ENCODE measurements at places on chromosomes 7 and 10.
A peak's percentile ranks its signal among the peaks of the same experiment; 100 is the strongest.

- no peak overlapping the region for H3K27ac ChIP-seq
- H3K4me1 ChIP-seq: no peaks in the 10 kb centered on the region
- no peak for DNase-seq
- H3K36me3 ChIP-seq: no peaks in the 10 kb centered on the region
- no peak overlapping the region for H3K4me3 ChIP-seq
Observed at GRCh38 chr7:80773787-80774508, 135.5 kb downstream of the CD36 start.

- no peak for DNase-seq
- H3K27ac ChIP-seq: no peak overlapping the region
- H3K36me3 ChIP-seq: peaks cover 2% of the 10 kb centered on the region
- peaks cover 22% of the 10 kb centered on the region for H3K27me3 ChIP-seq
- no peak overlapping the region for H3K4me3 ChIP-seq
Observed at GRCh38 chr7:79453266-79453557, 255 bp downstream of the MAGI2 start.

DNA sequence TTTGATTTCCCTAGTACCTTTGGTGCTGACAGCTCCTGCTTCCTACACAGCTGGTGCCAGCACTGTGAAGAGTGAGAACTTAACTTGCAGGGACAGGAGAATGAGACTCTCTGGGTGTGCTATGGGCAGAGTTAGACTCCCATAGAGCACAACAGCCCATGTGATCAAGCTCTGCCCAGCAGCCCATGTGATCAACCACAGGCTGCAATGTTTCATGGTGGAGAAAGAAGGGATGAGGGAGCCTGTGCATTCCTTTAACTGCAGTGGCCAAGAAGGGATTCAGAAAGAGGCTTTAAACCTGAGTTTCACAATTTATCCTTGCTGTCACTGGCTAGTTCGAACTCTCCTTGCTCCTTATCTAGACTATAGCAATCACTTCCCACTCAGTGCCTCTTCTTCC is 10.0 kb upstream of the MEST start:
- peaks cover 90% of the 10 kb centered on the region for H3K27me3 ChIP-seq
- H3K4me1 ChIP-seq: peaks cover 22% of the 10 kb centered on the region
- no peak overlapping the region for H3K4me3 ChIP-seq
- H3K27ac ChIP-seq: no peak overlapping the region

DNA sequence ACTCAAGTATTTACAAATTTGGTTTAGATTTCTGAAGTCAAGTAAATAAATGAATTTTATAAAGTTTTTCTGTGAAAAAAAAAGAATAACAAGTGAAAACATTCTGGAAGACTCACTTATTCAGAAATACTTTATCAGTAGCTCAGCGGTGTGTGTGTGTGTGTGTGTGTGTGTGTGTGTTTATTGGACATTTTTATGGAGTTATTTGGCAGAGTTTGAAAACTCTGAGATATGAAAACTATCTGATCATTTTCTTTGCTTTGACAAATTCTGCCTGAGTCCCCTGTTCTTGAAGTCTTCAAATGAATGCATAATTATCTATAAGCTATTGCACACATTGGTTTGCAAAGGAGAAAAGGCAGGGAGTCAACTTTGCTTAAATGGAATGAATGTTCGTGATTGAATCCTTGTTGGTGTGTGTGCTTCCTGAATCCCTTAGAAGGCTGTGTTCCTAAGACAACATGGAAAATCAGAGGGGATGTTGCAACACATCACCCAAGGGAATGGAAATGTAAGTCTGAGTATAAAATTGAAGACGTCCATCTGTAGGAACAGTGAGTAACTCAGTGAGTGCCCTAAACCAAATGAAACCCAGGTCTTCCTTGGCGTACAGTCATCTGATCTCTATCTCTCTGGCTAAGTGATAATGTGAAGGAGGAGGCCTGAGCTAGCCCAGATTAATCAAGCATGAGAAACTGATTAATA is 160.9 kb downstream of the REEP3 start:
- H3K27me3 ChIP-seq: peaks cover 38% of the 10 kb centered on the region
- H3K36me3 ChIP-seq: no peaks in the 10 kb centered on the region
- no peak overlapping the region for H3K4me3 ChIP-seq
- DNase-seq: no peak
- peak overlapping the region; percentile 55 for H3K27ac ChIP-seq

DNA sequence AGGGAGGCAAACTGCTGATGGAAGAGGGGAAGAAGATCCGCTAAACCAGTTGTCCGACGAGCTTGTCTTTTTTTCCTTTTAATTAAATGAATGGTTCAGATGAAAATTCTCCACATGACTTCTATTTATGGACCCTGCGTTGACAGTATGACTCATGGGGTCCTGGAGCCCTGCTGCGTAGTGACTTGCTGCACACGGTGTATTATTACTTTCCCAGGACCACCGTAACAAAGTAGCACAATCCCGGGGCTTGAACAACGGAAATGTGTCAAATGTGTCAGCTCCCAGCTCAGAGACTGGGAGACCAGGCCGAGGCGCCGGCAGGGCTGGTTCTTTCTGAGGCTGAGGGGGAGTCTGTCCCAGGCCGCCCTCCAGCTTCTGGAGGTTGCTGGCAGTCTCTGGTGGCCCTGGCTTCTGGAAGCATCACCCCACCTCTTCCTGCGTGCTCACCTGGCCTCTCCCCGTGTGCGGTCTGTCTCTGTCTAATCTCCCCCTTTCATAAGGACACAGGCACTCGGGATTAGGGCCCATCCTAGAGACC is 33.8 kb upstream of the MNX1 start:
- peaks cover 38% of the 10 kb centered on the region for H3K27me3 ChIP-seq
- no peak overlapping the region for H3K4me3 ChIP-seq
- no peaks in the 10 kb centered on the region for H3K4me1 ChIP-seq
- peaks cover 1% of the 10 kb centered on the region for H3K36me3 ChIP-seq

DNA sequence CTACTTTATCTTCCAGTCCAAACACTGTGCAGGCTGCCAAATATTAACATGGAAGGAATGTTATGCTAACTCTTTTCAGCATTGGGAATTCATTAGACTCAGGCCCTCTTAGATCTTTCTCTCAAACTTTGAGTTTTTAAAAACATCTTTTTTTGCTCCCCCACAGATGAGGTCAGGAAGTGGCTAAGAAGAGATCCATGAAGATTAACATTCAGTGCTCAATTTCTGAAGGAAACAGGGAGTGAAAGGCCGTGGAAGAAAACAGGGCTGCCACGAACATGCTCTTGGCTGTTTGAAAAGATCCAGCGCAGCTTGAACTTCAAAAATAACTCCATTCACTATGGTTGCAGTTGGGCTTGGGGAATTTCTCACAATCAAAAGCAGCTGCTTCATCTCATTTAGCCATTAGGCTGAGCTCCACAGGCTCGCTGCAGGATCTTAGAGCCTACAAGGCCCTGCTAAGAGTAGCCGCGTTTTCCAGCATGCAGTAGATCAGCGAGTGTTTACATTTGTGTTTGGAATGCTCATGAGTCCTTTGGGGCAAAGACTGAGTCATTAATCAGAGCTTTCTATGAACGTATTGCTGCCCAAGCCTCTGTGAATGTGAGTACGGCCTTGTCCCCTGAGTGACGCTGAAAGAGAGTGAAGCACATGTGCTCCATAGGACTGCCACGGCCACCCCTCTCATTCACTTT is 41.2 kb upstream of the TNS3 start:
- H3K4me3 ChIP-seq: no peak overlapping the region
- H3K4me1 ChIP-seq: no peaks in the 10 kb centered on the region
- no peaks in the 10 kb centered on the region for H3K36me3 ChIP-seq
- no peak for DNase-seq
- H3K27ac ChIP-seq: no peak overlapping the region

DNA sequence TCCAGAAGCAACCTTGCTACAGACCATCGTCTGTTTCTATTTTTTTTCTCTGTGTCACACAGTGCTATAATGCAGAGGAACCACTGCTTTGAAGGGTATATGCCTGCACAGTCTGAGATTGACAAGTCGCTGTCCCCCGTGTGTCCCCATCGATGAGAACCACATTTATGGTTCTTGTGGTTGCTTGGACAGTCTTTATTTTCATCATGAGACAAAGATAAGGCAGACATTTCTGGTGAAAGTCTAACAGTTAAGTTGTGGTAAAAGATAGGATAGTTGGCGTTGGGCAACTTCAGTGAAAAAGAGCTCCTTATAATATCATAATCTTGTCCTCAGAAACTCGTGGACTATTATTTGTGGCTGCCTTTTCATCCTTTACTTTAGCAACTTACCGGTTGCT is 6.3 kb upstream of the AKR1E2 start:
- no peaks in the 10 kb centered on the region for H3K4me1 ChIP-seq
- no peak overlapping the region for H3K27ac ChIP-seq
- H3K36me3 ChIP-seq: no peaks in the 10 kb centered on the region
- H3K4me3 ChIP-seq: no peak overlapping the region
- DNase-seq: no peak

DNA sequence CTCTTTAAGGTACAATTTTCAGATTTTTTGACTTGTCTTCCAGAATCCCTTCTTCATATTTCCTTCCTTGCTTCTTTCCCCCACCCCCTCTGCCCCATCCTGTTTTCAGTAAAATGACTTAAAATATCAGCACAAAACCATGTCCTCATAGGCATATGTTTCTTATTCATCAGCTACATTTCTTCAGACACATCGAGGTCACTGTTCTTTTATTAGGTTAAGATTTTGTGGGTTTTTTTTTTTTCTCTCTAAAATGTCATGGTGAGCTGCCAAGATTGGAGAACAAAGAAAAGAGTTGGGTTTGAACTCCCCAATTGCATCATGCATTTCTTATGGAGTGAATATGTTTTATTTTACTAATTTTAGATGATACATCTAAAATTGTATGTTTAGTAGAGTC is 35.8 kb downstream of the LAMB4 start:
- H3K36me3 ChIP-seq: no peaks in the 10 kb centered on the region
- no peaks in the 10 kb centered on the region for H3K4me1 ChIP-seq
- no peak for DNase-seq
- peaks cover 50% of the 10 kb centered on the region for H3K27me3 ChIP-seq
- no peak overlapping the region for H3K27ac ChIP-seq

DNA sequence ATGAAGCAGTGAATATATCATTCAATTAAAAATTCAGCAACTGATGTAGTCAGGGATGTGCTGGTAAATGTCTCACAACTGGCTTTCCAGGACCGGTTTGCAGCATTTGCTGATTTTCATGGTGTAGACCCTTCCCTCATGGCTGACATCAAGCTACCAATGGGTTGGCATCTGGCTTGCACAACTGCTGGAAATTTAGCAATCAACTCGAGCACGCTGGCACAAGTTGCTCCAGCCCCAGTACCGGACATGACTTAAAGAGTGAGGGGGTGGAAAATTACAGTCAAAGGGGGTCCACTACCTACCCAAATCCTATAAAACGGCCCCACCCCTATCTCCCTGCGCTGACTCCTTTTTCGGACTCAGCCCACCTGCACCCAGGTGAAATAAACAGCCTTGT is 198.4 kb upstream of the NRP1 start:
- no peaks in the 10 kb centered on the region for H3K4me1 ChIP-seq
- no peak for DNase-seq
- no peak overlapping the region for H3K4me3 ChIP-seq
- peaks cover 48% of the 10 kb centered on the region for H3K27me3 ChIP-seq
- H3K27ac ChIP-seq: no peak overlapping the region

GRCh38 chr10:69377933-69378332 is 38.8 kb downstream of the TACR2 start:
- no peaks in the 10 kb centered on the region for H3K27me3 ChIP-seq
- peaks cover 6% of the 10 kb centered on the region for H3K4me1 ChIP-seq
- peaks cover 34% of the 10 kb centered on the region for H3K36me3 ChIP-seq
- H3K4me3 ChIP-seq: no peak overlapping the region
- H3K27ac ChIP-seq: no peak overlapping the region

GRCh38 chr10:77738496-77739158 is 101.0 kb upstream of the KCNMA1 start:
- H3K27me3 ChIP-seq: peaks cover 47% of the 10 kb centered on the region
- H3K4me1 ChIP-seq: peaks cover 4% of the 10 kb centered on the region
- H3K36me3 ChIP-seq: peaks cover 2% of the 10 kb centered on the region
- H3K27ac ChIP-seq: no peak overlapping the region
- no peak overlapping the region for H3K4me3 ChIP-seq

GRCh38 chr7:44097064-44097932 is 6.8 kb upstream of the AEBP1 start:
- no peak for DNase-seq
- no peaks in the 10 kb centered on the region for H3K4me1 ChIP-seq
- no peaks in the 10 kb centered on the region for H3K36me3 ChIP-seq
- no peak overlapping the region for H3K27ac ChIP-seq
- no peak overlapping the region for H3K4me3 ChIP-seq
- no peaks in the 10 kb centered on the region for H3K27me3 ChIP-seq

DNA sequence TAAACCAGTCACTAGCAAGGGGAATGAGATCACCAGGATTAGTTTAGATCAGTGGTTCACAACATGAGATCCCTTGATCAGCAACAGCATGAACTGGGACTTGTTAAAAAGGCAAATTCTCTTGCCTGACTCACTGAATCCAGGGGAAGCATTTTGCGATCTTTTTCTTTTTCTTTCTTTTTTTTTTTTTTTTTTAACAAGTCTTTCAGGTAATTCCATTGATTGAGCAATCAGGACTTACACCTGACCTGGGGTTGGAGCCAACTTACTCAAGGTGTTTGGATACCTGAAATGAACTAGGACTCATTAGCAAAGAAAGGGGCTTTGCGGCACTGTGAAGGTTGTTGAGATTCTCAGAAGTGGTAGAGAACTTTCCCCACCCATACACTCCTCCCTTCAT is 47.1 kb upstream of the PRR15 start:
- peaks cover 9% of the 10 kb centered on the region for H3K36me3 ChIP-seq
- DNase-seq: no peak
- H3K27ac ChIP-seq: no peak overlapping the region
- H3K27me3 ChIP-seq: no peaks in the 10 kb centered on the region
- H3K4me1 ChIP-seq: no peaks in the 10 kb centered on the region

GRCh38 chr7:144835155-144835611 is 670 bp downstream of the TPK1 start:
- peak overlapping the region; percentile 95 for H3K4me3 ChIP-seq
- H3K27me3 ChIP-seq: no peaks in the 10 kb centered on the region
- H3K27ac ChIP-seq: peak overlapping the region; percentile 96
- H3K4me1 ChIP-seq: peaks cover 29% of the 10 kb centered on the region
- peak; percentile 22 for DNase-seq

DNA sequence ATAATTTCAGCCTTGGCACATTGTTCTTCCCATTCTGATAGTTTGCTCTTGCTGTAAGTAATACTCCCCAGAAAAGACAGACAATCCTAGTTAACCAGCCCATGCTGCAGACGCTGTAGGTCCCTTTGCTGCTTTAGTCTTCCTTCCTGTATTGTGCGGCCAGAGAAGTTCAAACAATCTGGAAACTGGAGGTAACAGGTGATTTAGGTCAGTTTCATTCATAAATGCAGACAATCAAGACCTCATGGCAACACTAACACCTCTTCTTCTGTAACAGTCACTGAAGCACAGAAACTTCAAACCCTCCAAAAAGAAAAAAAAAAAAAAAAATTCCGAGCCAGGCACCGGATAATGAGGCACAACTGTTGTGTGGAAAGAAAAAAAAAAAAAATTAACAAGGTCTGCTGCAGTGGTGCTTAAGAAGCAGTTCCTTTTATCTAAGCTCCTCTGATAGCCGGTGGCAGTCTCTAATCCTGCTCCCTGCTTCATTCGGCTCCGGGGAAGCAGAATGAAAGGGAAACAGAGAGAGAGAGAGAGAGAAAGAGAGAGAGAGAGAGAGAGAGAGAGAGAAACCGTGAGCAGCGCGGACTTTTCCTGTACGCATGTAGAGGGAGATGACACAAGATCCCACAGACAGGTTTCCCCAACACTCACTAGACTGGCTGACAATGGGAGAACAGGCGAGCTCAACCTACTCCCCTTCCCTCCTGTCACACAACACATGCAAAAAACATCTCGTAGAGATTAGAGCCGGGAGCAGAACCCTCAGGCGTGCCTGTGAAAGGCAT is at the start of gene SEMA3A:
SEMA3A (minus strand) TSS at position 306 of the 788 bp plus-strand sequence; CDS start at position 103, 203 bp downstream.
- no peaks in the 10 kb centered on the region for H3K27me3 ChIP-seq
- no peak within 1 kb of the TSS for H3K27ac ChIP-seq
- H3K4me3 ChIP-seq: peak within 1 kb of the TSS; percentile 61
- no peaks in the 10 kb centered on the region for H3K36me3 ChIP-seq
- no peaks in the 10 kb centered on the region for H3K4me1 ChIP-seq
